ENCODE measurements at places on chromosomes 16 and 17.
A peak's percentile ranks its signal among the peaks of the same experiment; 100 is the strongest.

DNA sequence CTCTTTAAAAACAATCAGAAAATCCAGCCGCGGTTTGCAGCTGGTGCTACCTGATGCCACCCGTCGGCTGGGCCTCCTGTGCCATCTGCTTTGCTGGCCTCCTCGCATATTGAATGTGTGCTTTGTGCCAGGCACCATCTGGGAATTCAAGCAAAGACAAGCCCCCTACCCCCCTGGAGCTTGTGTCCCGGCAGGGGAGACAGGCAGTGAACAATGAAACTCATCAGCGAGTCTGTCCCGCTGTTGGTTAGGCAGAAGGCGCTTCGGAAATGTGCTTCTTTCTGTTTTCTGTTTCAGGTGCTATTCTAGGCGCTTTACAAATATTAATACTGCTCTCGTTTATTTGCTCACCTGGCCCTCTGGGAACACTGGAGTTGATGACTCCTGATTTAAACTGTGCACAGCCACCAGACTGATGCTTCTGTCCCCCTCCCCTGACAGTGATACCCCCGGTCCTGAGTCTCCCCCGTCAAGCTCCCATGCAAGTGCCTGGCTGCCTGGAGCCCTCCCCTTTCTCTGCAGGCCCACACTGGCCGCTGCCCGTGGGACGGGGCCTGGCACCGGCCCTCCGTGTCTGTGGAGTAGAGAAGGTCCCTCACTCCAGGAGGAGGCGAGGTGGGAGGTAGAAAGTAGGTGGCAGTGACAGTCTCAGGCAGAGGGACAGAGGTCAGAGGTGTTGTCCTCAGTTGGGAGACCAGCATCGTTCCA is 126.1 kb upstream of the PLCG2 start:
- peak; percentile 70 for DNase-seq

DNA sequence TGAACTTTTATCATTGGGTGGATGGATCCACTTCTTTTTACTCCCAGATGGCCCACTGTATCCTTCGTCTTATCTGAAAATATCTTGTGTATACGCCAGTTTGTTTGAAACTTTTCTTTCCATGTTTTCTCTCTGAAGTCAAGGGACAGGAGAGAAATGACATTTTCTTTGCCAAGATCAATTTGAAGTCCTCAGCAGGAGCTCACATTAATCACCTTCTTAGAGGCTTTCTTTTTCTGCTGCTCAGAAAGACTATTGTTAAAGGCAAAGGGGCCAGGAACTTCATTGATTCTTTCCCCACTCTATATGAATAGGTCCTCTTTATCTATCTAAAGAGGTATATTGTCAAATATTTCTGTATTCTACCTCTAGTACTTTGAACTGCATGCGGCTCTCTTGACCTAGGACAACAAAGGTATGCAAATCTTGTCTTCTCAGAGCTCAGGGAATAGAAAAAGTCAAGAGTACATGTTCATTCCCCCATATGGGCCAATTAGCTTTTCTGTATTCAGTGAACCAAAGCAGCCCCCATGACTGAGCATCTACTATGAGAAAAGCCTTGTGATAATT is 583.3 kb downstream of the HS3ST4 start:
- DNase-seq: no peak

DNA sequence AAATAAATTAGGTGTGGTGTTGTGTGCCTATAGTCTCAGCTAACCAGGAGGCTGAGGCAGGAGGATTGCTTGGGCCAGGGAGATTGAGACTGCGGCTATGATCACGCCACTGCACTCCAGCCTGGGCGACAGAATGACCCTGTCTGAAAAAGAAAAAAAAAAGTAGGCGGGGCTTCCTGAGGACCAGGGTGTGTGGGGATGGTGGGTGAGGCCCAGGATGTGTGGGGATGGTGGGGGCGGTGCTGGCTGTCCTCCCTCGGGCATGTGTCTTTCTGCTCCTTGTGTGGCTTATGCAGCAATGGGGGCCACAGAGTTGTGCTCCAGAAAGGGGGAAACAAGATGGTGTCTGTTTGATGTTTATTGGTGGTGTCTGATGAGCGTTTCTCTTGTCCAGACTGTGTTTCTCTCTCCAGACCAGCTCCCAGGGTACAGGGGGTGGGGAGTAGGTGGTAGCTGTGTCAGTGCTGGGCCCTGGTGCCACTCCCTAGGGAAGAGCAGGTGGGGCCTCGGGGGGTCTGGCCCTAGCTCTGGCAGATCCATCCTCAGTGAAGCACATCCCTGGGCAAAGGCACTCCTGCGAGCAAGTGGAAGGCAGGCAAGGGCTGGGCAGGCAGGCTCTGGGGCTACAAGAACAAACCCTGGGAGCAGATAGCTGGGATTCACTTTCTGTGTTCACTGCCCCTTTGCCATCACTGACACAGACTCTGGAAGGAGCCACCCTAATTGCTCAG is 2.3 kb downstream of the LCAT start:
- DNase-seq: no peak

- no peak for DNase-seq
These were observed 13.0 kb downstream of the NMRAL1 start for GRCh38 chr16:4461250-4462085.

DNA sequence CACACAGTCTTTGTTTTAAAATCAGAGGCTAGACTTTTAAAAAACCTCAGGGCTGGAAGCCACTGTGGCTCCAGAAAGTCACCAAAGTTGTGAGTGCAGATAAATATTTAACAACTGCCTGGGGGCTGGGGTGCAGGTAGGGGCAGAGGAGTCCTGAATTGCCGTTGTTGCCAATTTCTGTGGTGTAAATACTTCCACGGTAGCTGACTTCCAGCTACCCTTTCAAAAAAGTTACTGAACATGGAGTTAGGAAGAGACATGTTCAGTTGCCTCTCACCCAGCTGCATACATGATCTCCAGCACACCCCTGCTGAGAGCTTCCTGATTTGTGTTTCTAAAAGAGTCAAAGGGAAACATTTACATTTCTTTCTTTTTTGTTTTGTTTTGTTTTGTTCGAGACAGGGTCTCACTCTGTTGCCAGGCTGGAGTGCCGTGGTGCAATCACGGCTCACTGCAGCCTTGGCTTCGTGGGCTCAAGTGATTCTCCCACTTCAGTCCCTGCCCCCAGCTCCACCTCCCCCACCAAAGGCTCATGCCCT is 58.7 kb downstream of the PLXDC1 start:
- no peak for DNase-seq

DNA sequence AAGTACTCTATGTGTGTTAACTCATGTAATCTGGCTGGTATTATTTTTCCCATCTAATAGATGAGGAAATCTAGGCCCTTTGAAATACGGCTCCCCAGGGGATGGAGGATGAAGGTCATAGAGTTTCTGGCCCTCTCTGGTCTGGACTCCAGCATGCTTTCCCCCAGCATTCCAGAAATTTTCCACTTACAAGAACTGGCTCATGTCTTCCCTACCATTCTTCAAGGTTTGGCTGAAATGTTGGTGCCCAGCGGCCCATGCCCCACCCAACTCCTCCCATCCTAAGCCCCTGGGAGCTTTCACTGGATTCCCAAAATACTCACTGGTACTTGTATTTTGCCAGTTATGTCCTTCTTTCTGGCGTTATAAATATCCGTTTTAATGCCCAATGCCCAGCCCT is 237.5 kb upstream of the NLRP1 start:
- DNase-seq: no peak

DNA sequence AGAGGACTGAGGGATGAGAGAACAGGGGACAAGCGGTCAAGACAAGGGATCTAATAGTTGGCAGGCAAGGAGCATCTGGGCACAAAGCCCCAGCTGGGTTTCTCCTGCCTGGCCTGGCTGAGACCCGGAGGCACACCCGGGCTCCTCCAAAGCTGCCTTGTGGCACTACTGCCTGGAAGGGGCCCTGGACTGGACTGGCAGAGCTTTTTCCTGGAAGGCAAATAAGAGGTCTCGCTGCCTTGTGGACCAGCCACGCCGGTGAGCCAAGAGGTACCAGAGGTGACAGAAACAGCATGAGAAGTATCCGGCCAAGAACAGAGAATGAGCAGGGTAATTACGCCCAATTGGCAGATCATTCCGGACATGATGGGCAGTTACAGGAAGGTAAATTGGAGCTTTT is 64.6 kb downstream of the GTF3C1 start:
- DNase-seq: no peak

DNA sequence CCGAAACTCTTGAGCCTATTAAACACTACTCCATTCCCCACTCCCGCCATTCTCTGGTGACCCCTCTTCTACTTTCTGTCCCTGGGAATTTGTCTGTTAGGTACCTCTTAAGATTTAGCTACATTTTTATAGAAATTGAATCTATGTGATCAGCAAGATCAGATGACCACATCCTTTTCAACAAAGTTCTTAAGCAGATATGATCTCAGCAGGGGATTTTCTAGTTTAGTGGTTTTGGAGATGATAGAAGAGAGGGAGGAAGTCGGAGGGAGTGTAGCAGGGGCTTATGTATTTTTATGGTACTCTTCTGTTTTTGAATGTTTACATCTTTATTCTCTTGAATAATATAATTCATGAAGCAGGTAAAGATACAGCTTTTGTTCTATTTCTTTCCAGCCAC is 40.8 kb downstream of the RPA1 start:
- no peak for DNase-seq

GRCh38 chr17:35022536-35023063 is 40.9 kb downstream of the RFFL start:
- DNase-seq: no peak

DNA sequence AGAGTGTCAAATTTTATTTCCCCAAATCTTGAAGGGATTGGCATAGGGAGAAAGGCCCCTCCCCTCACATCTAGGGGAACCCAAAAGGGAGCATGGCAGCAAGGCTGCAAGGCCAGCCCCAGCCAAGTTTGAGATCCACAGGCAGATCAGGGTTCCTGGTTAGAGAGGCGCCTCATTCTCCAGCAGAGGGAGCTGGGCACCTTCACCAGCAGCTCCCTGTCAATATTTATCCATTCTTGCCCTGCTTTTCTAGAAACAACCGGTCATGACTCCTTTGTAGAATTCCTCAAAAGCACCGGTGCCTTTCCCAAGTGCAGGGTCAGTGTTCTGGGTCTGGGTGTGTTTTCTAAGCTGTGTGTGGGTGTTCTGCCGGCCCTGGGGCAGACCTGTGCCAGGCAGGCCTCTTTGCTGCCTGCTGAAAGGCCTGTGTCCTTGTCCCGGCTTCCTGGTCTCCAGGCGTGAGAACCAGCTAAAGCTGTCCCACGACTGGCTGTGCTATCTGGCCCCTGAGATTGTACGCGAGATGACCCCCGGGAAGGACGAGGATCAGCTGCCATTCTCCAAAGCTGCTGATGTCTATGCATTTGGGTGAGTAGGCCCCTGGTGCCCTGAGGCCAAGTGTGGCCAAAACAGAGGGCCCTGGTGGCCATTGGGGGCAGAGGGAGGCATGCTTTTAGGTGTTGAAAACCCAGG is 21.2 kb upstream of the LGALS9 start:
- DNase-seq: no peak

GRCh38 chr17:78798695-78799559 is 16.9 kb upstream of the CYTH1 start:
- DNase-seq: no peak

- DNase-seq: no peak
These were observed 271.0 kb downstream of the GRIN2A start for GRCh38 chr16:9911231-9911630.

- peak; percentile 69 for DNase-seq
These were observed 23.0 kb upstream of the EIF1 start for GRCh38 chr17:41665566-41666236.

GRCh38 chr17:82690786-82691489 is 7.6 kb downstream of the RAB40B start:
- no peak for DNase-seq

GRCh38 chr17:52110923-52111581 is 47.5 kb downstream of the CA10 start:
- no peak for DNase-seq

DNA sequence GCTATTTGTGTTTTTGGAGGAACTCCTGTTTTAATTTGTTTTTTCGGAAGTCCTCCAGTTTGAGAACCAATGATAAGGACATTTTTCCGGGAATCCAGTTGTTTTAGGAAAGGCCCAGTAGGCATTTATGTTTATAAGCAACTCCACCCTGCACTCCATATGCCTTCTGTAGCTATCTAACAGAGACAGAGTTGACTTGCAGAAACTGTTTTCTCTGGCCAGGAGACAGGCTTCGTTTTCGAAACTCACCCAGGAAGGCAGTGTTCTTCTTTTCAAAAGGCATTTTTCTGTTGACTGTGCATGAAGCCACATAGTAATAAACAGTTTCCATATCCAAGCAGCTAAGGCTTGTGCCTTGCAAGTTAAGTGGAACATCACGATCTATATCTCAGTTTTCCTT is 587.1 kb downstream of the WWOX start:
- DNase-seq: no peak

DNA sequence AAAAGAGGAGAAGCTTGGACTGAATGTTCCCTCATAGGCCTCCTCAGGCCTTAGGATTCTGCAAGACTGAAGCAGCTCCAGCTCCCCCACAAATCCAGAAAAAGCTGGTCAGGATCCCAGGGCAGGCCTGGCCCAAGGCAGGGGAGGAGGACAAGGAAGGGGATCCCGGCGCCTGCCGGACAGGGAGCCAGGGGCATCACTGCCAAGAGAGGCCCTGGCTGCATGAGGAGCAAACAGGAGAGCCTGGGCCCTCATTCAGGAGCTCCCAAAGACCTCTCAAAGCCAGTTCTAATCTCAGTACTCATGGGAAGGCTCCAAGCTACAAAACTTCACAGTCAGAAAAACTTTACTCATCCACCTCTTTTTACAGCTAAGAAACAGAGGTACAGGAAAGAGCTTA is 67.3 kb downstream of the ZNF423 start:
- no peak for DNase-seq

DNA sequence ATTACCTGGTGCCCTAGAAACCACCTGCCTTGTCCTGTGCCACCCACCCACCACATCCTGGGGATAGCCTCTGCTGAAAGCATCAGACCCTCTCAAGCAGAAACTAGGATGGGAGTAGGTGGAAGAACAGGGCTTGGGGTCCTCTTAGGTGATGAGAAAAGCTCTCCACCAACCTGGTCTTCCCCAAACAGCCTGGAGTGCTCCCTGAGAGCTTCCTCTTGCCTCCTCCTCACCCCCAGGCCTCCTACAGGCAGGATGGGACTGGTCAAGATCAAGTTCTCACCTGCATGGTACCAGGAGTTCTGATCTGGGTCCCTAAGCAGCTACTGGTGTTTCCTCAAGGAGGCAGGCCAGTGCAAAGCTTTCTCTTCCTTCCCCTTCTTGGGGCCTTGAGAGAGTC is 15.4 kb downstream of the WNT9B start:
- DNase-seq: no peak

DNA sequence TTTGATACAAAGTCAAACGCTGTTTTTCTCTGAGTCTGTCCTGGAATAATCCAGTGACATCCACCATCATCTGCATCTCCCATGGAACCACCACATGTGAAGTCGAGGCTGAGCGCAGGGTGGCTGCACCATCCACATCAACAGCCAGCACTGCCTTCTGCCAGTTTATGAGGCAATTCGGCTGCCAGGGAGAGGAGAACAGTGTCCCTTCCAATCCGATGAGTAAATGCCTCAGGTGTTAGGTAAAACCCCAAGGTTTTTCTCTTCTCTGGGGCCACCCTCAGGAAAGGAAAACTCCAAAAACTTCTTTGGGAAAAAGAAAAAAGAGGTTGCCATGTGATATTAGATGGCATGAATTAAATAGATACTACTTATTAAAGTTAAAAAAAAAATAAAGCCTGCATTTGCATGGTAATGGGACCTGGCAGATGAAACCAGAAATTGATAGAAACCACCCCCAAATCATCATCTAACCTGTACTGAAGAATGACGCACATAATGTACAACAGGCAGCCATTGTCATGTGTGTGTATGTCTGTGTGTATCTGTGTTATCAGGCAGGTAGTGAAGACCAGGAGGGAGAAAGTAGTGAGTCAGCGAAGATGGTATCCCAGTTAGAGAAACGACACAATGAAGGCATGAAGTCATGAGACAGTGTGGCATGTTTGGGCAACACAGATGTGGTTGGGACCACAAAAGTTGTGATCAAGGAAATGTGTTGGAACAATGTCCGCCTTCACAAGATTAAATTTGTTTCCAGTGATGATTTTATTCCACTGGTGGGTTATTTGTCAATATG is 478.7 kb downstream of the CDH13 start:
- no peak for DNase-seq
